ENCODE measurements at places on chromosomes 6 and 20.

- DNase-seq: no peak
Observed at GRCh38 chr20:40591536-40591935, 97.5 kb downstream of the MAFB start.

DNA sequence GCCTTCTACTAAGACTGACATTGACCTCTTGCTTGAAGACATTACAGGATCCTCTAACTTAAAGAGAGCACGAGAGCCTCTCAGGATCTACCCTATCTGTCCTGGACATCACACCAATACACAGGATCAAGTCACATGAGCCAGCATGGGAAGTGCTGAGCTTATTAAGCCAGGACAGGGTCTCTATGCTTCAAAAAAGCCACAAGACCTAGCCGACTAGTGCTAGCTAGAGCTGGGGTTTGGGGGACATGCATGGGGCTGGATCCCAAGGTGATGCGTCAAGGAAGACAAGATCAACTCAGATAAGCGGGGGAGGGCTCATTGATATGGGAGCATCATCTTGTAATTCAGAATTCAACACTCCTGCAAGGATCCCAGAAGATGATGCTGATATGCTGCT lies 167.2 kb upstream of the TAB2 start:
- no peak for DNase-seq

DNA sequence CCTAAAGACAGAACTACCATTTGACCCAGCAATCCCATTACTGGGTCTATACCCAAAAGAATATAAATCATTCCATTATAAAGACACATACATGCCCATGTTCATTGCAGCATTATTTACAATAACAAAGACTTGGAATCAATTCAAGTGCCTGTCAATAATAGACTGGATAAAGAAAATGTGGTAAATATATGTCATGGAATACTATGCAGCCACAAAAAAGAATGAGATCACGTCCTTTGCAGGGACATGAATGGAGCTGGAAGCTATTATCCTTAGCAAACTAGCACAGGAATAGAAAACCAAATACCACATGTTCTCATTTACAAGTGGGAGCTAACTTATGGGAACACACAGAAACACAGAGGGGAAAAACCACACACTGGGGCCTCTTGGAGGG lies 8.7 kb upstream of the DEFB128 start:
- no peak for DNase-seq

DNA sequence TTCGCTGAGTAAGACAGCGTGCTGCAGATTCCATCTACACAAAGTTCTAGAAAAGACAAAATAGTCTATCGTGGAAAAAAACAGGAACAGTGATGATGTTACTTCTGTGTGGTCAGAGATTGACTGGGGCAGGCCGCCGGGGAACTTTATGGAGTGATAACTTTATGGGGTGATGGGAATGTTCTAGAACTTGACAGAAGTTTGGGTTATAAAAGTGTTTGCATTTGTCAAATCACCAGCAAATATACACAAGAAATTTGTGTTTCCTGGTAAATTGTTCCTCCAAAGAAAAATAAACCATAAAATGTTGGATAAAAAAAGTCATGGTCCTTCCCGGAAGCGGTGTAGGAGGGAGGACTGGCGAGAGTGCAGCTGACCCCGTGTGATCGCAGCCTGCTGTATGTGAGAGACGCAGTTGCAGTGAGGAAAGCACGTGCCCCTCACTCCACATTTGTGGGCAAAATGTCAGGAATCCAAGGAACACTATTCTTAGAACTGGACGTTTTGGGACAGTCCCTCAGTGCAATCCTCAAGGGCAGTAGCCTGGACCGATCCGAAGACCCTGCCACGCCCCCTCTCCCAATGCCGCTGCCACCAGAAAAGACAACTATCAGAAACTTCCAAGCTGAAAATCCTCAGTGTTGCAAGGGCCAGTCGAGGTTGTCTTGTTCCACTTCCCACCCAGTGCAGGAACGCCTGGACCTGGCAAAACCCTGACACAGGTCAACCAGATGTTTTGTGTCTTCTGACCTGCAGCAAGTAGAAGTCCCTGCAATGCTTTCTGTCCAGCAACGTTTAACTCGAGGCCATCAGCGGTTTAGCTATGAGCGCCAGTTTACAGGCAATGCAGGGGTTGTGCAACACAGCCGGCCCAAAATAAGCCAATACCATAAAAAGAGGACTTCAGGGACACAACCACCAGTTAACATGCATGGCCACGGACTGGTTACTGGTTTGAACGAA lies 80.5 kb upstream of the QKI start:
- no peak for DNase-seq

GRCh38 chr6:90619221-90619620 lies 32.3 kb upstream of the MAP3K7 start:
- no peak for DNase-seq

GRCh38 chr6:91031581-91031980 lies 444.7 kb upstream of the MAP3K7 start:
- DNase-seq: no peak

DNA sequence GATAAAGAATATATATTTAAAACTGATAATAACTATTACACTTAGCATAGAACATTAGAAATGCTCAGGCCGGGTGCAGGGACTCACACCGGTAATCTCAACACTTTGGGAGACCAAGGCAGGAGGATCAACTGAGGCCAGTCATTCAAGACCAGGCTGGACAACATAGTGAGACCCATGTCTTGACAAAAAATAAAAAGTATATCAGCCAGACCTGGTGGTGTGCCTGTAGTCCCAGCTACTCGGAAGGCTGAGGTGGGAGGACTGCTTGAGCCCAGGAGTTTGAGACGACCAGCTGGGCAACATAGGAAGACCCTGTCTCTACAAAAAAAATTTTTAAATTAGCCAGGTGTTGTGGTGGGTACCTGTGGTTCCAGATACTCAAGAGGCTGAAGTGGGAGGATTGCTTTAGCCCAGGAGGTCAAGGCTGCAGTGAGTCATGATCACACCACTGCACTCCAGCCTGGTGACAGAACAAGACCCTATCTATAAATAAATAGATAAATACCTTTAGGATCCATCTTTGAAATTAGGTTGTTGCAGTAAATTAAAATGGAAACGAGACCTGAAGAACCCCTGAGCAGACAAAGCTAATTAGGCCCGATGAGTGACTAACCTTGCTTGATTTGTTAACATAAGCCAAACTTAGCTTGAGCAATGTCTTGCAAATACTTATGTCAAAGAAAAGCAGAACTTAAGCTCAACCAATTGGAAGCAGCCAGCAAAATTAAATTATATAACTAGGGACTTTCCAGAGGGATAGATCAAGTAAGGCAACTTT lies 75.8 kb upstream of the E2F3 start:
- DNase-seq: no peak

- DNase-seq: no peak
Observed at GRCh38 chr6:21745543-21746337, 152.2 kb downstream of the SOX4 start.

DNA sequence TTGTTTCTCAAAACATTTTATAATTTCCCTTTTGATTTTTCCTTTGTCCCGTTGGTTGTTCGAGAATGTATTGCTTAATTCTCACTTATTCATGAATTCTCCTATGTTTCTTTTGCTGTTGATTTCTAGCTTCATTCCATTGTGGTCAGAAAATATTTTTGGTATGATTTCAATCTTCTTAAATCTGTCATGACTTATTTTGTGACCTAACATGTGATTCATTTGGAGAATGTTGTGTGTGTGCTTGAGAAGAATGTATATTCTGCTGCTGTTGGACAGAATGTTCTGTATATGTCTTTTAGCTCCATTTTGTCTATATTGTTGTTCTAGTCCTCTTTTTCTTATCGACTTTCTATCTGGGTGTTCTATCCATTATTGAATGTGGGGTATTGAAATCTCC lies 286.2 kb upstream of the RNF217 start:
- no peak for DNase-seq

GRCh38 chr6:156391061-156391672 lies 386.0 kb upstream of the ARID1B start:
- no peak for DNase-seq

DNA sequence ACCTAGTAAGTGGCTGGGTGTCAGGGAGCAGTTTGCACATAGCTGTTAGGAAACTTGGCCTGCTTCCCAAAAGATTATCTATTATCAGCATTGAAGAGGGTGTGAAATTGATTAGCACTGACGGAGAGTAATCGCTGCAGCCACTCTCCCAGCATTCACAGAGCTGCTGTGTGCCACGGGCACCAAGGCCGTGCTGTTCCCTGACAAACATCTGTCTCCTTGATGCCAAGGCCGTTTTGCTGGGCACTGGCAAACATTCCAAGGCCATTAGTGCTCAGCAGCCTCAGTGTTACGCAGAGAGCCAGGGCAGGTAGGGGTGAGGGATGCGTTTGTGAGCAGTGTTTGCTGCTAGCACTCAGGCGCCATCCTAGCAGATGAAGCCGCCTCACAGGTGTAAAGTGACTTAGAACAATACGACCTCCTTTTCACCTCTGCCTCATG lies 57.7 kb upstream of the VSTM2L start:
- DNase-seq: no peak

- no peak for DNase-seq
Observed at GRCh38 chr6:159999240-159999671, 30.4 kb downstream of the IGF2R start.

GRCh38 chr6:142907544-142907943 lies 37.4 kb downstream of the HIVEP2 start:
- no peak for DNase-seq

DNA sequence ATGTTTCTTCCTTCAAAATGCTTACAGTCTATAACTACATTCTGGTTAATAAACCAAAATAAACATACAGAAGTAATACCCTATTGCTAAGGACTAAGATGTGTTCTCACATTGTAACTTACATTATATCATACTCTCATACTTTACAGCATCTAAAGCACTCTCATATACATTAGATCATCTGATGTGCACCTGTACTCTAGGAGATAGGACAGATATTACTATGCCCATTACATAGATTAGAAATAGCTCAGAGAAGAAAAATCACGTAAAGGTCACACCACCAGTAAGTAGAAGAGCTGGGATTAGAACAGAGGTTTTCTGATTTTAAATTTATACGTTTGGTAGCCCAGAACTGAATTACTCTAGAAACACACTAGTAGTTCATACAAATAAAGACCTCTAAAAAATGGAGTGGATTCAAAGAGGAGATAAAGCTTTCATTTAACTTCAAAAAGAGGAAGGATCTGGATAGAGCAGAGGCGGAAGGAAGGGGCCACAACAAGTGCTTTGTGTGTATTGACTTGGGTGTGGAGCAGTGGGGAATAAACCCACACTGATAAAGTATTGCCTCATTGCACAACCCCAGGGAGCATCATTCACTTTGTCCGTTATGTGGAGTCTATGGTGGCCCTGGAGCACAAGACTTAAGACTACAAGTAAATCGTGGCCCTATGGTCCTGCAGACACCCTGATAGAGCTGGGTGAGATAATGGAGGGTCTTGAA lies 30.9 kb downstream of the SLC2A12 start:
- no peak for DNase-seq

DNA sequence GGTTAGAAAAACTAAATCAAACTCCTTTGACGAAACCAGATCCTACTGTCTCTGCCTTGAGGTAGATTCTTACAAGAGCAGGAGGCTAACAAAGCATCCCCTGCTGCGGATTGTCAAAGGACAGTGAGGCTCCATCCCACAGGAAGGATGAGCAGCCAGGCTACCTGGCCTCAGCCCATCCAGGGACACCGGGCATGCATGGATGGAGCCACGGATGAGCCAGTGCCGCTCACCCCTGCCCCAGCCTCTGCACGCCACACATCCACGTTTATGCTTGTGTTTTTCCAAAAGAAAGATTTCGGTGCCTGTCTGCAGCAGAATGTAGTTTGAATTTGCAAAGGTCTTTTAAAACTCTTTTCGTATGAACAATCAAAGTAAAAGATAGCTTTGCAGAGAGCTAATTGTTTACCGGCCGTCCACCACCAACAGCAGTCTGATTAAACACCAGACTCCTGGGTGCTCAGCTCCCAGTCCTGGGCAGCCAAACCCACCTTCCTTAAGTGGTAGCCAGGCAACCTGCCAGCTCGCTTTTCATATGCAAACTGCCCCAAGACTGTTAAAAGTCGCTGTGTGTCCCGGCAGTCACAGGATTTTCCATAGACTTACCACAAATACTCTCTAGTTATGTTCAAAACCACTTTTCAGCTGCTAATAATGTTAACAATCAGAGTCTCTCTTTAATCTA lies 999 bp downstream of the THBS2 start:
- no peak for DNase-seq

GRCh38 chr20:61896058-61896961 lies 169.4 kb downstream of the TAF4 start:
- no peak for DNase-seq

DNA sequence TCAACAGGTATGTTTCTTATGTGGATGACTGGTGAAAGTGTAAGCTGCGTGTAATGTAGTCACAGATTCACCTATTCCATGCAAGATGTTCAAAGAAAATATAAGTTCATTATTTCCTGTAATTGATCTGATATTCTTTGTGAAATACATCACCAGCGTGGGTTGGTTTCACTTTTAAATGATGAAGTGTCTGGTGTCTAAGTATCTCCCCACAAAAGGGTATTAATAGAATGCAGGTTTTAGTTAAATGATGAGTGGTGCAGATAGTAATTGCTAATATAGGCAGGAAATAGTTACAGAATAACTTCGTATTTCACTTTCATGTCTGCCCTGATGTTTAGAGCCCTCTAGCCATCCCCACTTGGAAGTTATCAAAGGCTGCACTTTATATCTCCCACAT lies 22.2 kb downstream of the PGBD1 start:
- DNase-seq: no peak

- no peak for DNase-seq
Observed at GRCh38 chr20:38825901-38826625, 20.6 kb downstream of the PPP1R16B start.

DNA sequence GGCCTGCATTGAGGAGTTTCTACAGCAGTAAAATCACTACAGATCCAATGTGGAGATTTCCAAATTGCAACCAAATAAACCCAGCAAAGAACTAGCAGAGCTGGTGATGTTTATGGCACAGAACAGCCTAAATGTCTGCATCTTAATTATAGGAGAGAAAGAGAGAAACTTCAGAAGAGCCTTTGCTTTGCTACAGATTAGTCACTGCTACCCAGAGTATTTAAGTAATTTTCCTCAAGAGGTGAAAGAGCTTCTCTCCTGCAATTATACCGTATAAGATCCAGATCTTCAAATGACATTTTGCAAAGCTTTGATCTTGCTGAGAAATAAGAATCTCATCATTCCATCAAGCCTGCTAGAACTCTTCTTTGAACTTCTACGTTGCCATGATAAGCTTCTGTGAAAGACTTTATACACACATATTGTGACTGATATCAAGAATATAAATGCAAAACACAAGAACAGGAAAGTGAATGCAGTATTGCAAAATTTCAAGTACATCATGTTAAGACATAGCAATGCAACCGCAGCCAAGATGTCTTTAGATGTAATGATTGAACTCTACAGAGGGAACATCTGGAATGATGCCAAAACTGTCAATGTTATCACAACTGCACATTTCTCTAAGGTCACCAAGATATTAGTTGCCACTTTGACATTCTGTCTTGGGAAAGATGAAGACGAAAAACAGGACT lies 48.0 kb downstream of the MKKS start:
- no peak for DNase-seq

- DNase-seq: no peak
Observed at GRCh38 chr6:21354805-21355238, 238.7 kb upstream of the SOX4 start.

DNA sequence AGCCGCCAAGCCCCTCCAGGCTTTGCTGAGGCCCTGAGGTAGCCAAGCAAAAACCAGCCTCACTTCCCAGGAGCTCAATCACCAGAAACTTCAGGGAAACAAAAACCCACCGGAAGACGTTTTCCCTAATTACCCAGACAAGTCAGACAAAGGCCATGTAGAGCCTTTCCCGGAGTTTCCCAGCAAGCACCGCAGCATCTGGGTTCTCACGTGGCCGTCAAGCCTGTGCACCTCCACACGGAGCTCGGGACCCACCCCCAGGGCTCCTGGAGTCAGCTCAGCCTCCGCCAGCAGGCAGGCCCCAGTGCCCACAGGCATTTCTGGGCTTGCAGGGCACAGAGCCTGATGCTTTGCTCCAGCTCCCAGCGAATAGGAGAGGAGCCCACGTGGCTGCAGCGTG lies 10.1 kb upstream of the MRGBP start:
- DNase-seq: no peak

Measured in cortex of kidney (tissue), 1 donor.